ENCODE measurements at places on chromosomes 16 and 17.

DNA sequence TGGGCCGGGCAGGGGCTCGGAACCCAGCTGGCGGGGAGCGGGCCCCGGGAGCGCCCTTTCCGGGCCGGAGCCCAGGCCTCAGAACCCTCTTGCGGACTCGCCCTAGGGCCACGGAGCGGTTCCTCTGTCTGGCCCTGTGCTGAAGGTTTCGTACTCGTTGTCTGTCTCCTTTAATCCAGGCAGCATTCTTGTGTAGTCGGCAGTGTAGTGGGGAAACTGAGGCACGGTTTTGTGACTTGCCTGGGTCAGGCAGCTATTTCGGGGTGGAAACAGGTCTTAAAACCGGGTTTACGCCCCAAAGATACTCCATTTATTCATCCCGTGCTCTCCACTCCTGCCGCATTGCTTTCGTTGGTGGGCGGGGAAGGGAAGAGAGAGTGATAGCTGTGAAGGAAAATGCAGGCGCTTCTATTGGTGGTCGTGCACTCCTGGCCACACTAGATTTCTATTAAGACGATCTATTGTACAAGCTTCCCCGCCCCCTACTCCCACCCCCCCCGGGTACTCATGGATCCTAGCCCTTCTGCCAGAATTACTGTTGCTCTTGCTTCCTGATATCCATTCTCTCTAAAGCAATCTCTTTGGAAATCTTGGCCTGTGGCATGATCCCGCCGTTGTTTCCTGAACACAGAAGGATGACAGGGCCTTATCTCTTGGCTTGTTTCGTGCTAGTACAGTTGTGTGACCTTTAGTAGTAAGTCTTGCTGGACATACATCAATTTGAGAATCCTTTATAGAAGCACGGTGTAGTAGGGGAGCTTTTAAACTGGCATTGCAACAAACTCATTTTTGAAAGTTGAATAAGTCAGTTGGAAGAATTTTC, 751 bp downstream of the DCAF7 start:
- DNase-seq, result no peak

- no peak for DNase-seq
Measured at GRCh38 chr17:80830020-80830780, 161.4 kb upstream of the CHMP6 start.

DNA sequence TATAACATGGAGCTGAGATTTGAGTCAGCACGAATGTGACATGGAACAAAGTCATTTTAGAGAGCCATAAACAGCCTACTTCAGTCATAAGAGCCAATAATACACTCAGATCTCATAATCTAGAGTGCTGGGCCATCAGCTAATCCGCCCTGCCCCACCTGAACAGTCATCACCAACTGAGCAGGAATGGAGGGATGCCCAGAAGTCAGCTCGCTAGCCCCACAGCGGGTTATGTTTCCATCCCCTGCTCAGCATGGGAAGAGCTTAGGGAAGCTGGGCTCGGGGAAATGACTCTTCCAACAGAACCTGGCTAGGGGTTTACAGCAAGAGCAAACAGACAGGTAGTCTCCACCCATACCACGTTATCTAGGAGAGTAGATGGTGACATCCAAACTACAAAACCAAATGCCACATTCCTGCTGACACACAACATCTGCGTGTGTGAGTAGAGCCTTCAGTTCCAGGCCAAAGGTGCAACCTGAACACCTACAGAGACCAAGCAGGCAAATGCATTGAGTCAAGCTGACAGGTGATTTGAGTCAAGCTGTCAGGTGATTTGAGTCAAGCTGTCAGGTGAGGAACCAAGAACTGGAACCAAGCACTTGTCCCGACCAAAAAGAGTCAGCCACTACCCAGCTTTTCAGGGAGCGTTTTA, 2.0 kb downstream of the TMEM11 start:
- DNase-seq, result no peak

GRCh38 chr17:520447-521182, 168.0 kb upstream of the RPH3AL start:
- DNase-seq, result no peak

DNA sequence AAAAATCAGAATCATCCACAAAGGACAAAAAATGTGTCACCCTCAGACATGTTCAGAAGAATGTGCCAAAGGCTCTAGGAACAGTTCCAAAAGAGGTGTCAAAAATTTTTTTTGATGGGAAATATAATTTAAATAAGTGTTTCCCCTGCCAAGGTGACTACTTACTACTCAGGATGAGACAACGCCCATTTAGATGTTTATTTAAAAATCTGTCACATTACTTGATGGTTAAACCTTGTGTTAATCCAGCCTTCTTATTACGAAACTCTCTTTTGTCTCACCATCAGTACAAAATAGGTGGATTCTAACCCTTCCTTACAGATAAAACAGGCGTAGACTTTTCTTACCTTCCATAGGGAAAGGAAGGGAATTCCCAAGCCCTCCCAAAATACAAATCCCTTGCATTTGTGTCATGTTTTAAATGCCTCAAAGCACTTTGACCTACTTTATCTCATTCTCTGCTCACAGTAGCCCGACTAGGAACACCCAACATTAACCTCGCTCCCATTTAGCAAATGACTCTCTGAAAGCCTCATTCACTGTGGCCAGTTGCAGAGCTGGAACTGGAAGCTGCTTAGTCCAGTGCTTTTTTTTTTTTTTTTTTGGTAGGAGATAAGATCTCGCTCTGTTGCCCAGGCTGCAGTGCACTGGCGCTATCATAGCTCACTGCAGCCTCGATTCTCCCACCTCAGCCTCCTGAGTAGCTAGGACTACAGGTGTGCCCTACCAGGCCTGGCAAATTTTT, 5.8 kb upstream of the GNA13 start:
- peak; percentile 14 for DNase-seq

- DNase-seq, result no peak
Measured at GRCh38 chr16:88536971-88537751, 33.0 kb upstream of the ZC3H18 start.

DNA sequence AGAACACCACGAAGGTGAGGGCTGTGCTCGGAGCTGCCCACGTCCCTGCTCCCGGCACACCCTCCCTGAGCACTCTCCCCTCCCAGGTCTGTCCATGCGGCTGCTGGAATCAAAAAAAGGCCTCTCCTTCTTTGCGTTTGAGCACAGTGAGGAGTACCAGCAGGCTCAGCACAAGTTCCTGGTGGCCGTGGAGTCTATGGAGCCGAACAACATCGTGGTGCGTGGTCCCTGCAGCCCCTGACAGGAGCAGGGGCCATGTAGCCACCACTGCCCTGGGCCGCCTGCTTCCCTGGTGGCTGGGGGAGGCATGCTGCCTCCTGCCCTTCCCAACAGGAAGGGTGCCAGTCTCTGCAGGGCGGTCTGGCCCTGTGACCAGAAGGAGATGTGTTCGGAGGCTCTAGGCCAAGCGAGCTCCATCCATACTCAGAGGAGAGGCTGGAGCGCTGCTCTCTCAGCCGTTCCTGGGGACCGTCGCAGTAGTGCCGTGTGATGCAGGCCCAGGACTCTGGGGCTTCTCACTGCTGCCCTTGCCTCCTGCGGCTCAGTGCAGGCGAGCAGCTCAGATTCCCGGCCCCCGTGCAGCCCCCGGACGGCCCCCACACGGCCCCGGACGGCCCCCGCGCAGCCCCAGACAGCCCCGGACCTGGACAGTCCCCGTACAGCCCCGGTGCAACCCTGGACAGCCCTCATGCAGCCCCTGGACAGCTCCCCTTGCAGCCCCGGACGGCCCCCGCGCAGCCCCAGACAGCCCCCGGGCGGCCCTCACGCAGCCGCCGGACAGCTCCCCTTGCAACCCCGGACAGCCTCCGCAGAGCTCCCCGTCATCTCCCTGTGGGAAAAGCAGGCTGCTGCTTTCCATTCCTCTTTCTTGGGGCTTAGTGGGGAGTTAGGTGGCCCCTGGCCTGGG, 20.5 kb downstream of the TCF25 start:
- DNase-seq, result no peak

DNA sequence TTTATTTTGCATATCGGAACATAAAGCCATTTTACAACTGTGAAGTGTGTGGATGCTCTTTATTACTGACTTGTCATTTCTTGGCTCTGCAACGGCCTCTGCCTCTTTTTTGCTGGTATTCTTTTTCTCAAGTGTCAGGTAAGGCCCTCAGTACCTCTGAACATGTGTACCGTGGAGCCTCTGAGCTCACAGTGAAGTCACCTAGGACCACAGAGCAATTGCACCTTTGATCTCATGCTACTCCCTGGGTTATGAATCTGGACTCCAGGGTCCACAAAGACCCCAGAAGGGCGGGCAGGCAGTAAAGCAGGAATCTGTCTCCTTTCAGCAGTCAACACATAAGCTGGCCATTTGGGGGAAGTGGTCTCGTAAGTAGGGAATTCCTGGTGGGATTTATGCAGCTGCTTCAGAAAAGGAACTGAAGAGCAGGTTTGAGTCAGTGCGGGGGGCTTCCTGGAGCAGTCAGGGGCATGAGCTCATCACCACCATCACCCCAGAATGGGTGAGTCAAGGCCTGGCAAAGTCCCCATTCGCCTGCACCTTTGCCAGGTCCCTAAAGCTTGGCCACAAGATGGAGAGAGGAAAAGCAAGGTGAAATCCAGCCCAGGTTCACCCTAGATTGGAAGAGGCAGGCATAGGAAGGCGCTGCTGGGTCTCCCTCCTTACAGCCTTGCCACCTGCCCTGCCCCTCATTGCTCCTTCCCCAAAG, 33.0 kb downstream of the TBX4 start:
- DNase-seq, result no peak

DNA sequence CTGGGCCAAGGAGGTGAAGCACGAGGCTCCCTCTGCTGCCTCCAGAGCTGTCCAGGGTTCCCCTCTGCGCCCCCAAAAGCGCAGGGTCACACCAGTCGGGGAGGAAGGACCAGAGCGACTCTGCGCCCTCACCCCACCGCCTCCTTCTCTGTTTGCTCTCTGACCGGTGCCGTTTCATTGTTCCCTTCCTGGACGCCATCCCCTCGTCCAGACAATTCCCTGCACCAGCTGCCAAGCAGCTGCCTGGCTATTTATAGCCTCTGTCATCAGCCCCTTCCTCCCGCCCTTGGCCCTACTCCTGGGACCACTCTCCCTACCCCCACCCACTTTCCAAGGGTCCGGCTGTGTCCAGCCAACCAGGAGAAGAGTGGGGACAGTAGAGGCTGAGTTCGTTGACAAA, 68.8 kb upstream of the CREBBP start:
- DNase-seq, result no peak

- no peak for DNase-seq
Measured at GRCh38 chr16:21326459-21326858, 48.4 kb upstream of the CRYM start.

GRCh38 chr16:87308826-87309225, 8.4 kb downstream of the C16orf95 start:
- DNase-seq, result no peak

- DNase-seq, result no peak
Measured at GRCh38 chr16:12553191-12553590, 250.5 kb downstream of the CPPED1 start.

GRCh38 chr16:49631187-49632041, 224.5 kb downstream of the ZNF423 start:
- no peak for DNase-seq

DNA sequence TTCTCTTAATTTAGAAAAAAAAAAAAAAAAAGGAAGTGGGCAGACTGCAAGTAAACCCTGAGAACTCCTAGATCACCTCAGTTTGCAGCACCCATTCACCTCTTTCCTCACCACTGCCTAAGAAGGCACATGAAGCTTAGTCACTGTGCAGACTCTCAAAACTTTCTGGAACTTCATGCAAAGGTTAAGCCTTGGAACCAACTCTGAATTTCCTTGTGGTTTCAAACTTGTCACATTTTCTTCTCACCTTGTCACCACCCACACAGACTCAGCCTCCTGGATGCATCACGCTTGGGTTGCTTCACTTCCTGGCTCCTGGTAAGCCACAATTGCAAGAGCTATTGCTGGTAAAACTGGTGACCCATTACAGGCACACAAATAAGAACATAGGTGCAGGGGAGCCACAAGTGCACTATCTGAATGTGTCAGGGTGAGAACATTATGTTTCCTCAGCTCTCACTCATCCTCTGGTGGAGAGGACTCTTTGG, 15.0 kb upstream of the CPD start:
- DNase-seq, result no peak

DNA sequence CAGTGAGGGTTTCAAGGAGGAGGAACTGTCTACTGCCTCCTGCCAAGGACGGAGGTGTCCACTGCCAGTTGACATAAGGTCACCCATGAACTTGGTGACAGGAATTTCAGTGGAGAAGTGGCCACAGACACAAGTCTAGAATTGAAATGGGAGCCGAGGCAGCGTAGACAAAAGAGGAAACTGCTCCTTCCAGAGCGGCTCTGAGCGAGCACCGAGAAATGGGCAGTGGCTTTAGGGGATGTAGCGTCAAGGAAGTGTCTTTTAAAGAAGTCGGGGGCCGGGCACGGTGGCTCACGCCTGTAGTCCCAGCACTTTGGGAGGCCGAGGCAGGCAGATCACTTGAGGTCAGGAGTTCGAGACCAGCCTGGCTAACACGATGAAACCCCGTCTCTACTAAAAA, 3.1 kb upstream of the SERPINF1 start:
- DNase-seq, result no peak

DNA sequence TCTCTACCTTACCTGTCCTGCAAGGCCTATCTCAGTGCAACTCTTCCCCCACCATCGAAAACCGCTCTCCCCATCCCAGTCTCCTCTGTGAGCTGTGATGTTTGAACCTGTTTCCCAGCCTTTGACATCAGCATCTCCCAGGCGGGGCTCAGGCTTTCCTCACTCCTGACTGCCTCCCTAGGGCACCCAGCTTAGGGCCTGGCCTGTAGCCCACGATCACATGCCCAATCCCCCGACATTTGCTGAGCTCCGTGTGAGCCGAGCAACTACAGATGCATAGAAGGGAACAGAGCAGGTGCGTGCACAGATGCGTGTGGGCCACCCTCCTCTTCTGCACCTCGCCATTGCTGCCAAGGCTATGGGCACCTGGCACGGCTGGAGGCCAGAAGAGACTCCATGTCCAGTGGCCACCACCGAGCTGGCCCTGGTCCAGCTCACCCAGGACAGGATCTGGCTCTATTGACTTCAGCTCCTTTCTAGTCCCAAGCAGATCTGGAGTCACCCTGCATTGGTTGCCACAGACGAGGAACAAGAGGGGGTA, 35.5 kb upstream of the CMIP start:
- no peak for DNase-seq

All from midbrain (tissue), 1 donor.